IPS DF 19.7 (cell line): ENCODE measurements at places on chromosomes 3 and 15.

DNA sequence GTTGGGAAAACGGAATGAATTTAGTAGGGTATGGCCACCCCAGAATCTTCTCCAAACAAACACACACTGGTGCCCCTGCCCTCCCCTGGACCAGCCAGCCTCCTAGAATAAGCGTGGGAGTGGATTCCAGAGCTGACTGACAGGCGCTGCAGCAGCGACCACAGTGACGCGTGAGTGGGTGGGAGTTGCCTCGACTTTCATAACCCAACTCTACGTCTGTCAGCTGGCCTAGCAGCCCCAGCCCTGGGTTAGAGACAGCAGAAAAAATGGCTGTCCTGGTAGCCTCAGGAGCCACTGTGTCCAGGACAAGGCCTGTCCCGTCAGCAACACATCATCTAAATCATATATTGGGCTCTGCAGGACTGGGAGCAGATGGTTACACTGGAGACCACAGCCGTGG is 10.0 kb downstream of the PLA2G4B start:
- DNase-seq: no peak

DNA sequence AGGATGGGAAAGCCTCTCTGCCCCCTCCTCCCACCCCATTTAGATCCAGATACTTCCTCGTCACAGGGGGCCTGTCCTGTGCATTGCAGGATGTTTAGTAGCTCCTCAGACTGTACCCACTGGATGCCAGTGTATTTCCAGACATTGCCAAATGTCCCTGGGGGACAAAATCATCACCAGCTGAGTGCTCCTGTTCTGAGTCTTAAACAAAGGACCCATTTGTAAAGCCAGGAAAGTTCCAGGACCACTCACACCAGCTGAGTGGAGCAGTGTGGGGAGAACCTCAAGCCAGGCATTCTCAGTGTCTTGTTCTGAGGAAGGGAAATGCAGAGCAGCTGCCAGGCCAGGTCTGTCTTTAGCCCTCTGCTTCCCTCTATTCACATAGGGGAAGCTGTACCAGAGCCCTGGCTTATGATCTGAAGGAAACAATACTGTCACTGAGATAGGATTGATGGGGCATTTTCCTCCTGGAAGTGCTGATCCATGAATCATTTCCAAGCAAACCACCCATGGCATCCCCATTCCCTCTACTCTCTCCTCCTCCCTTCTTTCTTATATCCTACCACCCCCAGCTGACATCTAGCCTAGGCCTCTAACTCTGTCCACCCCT is 67.4 kb upstream of the MEX3B start:
- no peak for DNase-seq

DNA sequence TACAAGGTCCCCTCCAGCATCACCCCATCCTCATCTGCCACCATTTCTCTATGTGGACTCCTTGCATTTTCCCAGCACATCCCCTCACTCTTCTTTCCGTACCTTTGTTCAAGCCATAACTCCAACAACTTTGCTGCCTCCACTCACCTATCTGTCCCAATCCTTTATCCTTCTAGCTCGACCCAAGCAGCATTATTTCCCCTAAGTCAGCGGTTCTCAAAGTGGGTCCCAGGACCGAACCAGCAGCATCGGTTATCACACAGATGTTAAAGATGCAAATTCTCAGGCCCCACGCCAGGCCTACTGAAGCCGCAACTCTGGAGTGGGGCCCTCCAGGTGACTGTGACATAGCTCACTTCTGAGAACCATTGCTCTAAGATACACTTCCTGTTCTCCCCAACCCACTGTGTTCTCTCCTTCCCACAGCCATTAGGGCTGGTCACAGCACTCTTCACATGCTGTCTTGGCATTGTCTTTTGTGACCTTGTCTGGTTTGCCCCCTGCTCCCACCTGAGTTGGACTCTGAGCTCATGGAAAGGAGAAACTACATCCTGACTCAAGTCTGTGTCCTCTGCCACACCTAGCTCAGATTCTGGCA is 56.2 kb downstream of the AAGAB start:
- DNase-seq: no peak

DNA sequence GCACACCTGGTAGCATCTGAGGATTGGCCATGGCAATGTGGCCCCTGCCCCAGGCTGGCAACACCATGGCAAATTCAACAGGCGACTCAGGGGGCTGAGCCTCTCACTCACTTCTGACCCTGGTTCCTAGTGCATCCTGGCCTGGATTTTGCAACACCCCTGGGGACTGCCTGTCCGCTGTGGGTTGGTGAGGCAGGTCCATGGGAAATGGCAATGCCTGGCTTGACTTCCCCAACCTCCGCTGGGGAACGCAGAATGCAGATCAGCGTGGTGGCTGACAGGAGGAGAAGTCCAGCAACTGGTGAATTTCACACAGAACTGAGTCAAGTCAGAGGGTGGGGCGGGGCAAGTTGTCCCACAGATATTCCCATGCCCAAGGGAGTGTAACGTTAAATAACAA is 3.9 kb upstream of the PSTPIP1 start:
- DNase-seq: no peak

DNA sequence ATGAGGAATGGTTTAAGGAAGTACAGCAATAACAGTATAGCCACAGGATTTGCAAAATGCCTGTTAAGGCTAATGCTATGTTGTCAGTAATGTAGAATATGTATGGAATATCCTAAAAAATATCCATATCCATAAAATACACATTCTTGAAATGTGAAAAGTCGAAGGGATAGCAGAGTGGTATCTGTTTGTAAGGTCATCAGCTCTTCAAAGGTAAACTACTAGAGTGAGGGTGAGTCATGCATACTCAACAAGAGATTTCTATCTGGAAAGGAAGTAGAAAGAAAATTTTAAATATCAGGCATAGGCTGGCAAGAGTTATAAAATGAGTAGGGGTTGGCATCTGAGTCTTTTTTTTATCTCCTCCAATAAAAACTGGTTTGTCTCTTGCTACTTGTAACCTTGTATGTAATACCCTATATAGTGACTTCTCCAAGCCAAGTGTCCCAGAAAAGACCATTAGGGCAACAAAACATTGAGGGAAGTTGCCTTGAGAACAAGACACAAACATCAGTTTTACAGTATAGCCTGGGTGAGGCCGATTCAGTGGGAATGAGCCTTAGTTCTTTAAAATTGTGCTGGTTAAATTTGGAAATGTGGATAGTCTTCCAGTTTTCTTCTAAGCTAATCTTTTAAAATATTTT is 103.1 kb downstream of the SPATA16 start:
- no peak for DNase-seq

- peak; percentile 45 for DNase-seq
Measured at GRCh38 chr15:78726870-78727551, 84.3 kb downstream of the ADAMTS7 start.

GRCh38 chr3:191915712-191916111 is 454.7 kb downstream of the PYDC2 start:
- DNase-seq: no peak

- DNase-seq: no peak
Measured at GRCh38 chr15:50993598-50993997, 85.1 kb downstream of the AP4E1 start.

DNA sequence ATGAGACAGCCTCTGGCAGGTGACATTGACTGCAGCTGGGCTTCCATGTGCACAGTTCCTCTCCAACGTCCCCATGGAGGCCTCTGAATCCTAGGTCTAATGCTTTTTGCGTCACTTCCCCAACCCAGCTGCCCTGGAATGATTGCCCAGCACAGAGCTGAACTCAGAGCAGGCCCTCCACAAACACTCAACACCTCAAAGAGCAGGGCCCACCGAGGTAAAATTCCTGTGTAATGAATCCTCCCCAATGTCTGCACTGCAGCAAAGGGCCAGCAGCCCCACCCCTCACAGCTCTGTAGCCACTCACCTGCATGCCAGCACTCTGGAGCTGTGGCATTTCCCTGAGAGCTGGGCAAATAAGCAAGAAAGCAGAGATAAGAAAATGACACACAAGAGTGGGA is 42.6 kb upstream of the DUSP7 start:
- no peak for DNase-seq

DNA sequence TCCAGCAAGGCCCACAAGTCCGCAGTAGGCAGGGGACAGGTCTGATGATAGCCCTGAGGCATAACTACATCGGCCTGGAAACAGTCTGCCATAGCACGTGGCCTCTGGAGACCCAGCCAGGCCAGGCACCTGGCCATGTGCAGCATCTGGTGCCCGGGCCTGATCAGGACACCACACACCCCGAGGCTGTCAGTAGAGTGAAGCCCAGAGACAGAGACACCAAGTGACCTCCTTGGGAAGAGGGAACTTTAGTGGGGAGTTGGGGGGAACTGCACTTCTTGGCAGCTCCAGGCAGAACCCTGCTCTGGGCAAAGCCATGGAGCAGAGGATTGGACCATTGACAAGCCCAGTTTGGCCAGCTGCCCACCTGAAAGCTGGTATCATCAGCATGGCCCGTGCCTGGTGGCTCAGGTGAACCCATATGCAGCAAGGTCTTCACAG is 1.2 kb downstream of the SHISA5 start:
- no peak for DNase-seq

- DNase-seq: no peak
Measured at GRCh38 chr15:35618260-35619188, 72.6 kb upstream of the DPH6 start.

DNA sequence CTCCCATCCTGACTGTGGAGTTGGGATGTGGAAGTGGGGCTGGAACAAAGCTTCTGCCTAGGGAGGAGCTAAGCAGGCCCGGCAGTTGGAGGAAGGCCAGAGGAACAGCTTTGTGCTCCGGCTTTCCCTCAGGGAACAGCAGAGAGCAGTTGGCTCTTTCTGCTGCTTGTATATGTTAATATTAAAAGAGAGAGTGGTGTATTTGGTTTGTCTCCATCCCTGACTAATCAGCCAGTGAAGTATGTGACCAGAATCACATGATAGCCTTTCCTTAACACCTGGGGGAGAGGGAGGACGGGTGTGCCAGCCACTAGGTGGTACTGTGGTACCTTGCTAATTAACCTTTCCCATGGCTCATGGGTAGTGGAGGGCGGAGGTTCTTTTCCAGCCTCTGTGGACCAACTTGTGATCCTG is 10.0 kb downstream of the EIF2B5 start:
- DNase-seq: no peak

GRCh38 chr3:150090877-150091276 is 120.2 kb upstream of the PFN2 start:
- no peak for DNase-seq

- DNase-seq: no peak
Measured at GRCh38 chr3:7567160-7567559, 706.2 kb downstream of the GRM7 start.

- no peak for DNase-seq
Measured at GRCh38 chr3:28973609-28974008, 307.3 kb upstream of the RBMS3 start.

DNA sequence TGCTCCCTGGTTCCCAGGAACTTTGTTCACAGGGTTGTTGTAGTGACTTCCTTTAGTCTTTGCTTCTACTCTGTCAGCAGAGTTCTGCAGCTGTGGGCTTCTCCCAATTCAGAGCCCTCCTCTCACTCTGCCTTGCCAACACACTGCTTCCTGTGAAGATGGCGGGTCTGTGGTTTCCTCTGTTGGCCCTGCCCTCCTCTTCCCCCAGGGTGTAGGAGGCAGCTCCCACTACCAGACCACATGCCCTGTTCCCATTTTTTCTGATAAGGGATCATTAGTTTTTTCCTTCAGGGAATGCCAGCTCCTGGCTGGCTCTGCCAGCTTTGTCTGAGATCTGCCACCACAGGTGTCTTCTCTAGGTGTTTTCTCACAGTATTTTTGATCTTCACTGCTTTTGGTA is 12.7 kb downstream of the SPSB4 start:
- no peak for DNase-seq

DNA sequence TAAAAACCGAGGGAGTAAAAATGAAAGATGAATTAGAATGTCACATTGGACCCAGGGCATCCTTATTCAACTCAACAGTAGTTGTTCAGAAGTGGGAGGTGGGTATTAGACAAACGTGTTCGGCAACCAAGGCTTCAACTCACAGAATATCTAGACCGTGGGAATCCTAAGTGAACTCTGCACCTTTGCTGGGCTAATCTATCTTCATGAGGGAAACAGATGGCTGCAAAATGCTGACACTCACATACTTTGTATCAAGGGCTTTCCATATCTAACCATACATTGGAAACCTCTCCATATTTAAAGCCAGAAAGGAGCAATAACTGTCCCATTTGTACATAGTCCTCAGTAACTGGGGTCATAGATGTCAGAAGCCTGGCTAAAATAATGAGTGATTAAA is 20.9 kb downstream of the PLSCR1 start:
- DNase-seq: no peak

- no peak for DNase-seq
Measured at GRCh38 chr3:126464494-126464893, 11.2 kb downstream of the ZXDC start.

DNA sequence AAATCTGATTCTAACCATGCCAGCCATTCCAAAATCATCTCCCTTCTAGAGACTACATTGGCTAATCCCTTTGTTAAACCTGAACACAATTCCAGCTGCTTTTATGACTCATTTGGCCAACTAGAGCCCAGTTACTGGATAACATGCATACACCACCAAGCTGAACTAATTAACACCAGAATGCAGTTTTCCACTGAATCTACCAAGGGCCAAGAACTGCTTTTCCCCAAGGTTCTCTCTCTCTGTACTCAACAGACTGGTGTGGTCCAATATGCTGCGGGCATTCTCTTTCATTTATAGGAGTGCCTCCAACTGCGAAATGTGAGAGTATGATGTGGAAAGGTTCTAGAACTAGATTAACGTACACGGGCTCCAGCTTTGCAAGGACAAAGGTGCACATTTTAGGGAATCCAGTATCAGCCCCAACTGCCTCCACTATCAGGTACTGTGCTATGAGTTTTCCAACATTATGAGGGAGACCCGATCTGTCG is 1.5 kb downstream of the CHSY1 start:
- no peak for DNase-seq

- no peak for DNase-seq
Measured at GRCh38 chr3:156389449-156389950, 165.4 kb downstream of the SSR3 start.

GRCh38 chr15:71971905-71972304 is 146.0 kb downstream of the MYO9A start:
- no peak for DNase-seq

DNA sequence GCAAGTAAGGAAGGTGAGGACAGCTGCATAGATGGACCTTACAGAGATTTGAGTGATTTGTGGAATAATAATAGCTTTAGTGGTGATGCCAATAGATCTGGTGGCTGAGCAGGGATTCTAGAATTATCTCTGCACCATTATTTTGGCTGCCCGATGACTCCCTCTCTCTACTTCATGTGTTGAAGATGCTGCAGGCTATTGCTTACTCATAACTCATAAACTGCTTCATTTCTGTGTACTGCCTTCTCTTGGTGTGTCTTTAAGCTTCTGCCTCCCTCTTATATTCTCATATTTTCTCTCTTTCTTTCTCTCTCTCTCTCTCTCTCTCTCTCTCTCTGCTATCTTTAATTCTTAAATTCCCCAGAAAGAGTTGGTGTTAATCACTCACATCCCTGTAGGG is 256.0 kb upstream of the TRIM42 start:
- DNase-seq: no peak
